Mucosa of gallbladder (tissue), 1 donor: ENCODE measurements at places on chromosomes 1 and 21.

DNA sequence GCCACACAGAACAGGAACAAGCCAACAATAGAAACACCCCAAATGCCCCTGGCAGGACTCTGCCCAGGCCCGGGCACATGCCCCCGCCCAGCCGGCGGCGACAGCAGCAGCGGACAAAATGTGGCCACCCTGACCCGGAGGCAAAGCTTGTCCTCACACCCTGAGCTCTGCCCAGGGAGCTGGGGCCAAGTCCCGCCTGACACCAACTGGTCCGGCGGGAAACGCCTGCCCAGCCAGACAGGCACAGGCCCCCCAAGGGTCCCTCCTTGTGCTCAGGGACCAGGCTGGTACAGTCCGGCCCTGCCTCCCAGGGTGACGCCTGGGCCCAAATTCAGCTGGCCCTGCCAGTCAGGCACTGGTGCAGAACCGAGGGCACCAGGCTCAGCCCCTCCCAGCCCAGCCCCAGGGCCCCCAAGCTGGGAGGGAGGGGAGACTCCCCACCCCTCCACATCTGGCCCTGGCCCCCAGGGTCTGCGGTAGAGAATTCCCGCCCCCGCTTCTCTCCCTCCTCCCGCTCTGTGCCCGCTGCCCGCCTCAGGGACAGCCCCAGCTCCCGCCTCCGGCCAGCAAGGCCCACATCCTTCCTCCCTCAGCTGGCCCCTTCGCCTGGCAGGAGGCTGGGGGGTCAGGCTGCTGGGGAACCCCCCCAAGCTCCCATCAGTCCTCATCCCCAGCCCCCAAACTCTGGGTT, 2.0 kb downstream of the AHDC1 start:
- no peak for DNase-seq

GRCh38 chr1:153881751-153882150, 41.0 kb downstream of the GATAD2B start:
- DNase-seq = no peak

- DNase-seq = no peak
Measured at GRCh38 chr1:219900201-219900600, 28.2 kb downstream of the SLC30A10 start.

DNA sequence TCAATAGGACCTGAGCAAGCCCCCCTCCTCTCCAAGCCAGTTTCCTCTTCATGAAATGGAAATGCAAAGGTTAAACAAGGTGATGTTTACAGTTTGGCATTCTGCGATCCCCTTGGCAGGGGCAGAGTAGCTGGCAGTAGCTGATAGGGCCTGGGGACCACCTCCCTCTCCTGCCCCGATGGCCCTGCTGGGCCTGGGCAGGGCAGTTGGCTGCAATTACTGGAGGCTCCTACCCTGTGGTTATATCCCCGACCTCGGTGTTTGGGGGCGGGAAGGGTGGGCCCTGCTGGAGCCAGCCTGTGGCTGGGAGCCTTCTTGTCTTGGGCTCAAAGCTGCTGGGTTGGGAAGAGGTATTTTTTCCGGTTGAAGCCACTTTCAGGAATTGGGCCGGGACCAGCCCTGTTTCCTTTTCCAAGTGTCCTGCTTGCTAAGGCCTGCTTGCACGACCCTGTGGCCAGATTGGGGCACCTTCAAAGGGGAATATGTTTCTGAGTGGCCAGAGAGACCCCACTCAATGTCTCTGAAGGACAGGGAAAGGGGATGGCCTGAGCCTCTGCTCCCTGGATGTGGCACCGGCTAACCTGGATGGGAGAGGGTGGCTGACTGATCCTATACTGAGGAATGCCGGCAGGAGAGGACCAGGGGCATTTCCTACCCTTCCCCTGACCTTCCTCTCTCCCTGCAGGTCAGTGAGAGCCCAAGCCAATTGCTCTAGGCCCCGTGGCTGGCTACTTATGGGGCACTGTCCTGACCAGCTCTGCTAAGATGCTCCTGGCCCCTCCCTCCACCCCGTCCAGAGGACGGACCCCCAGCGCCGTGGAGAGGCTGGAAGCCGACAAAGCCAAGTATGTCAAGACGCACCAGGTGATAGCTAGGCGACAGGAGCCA, 1.9 kb downstream of the FAM110D start:
- no peak for DNase-seq

DNA sequence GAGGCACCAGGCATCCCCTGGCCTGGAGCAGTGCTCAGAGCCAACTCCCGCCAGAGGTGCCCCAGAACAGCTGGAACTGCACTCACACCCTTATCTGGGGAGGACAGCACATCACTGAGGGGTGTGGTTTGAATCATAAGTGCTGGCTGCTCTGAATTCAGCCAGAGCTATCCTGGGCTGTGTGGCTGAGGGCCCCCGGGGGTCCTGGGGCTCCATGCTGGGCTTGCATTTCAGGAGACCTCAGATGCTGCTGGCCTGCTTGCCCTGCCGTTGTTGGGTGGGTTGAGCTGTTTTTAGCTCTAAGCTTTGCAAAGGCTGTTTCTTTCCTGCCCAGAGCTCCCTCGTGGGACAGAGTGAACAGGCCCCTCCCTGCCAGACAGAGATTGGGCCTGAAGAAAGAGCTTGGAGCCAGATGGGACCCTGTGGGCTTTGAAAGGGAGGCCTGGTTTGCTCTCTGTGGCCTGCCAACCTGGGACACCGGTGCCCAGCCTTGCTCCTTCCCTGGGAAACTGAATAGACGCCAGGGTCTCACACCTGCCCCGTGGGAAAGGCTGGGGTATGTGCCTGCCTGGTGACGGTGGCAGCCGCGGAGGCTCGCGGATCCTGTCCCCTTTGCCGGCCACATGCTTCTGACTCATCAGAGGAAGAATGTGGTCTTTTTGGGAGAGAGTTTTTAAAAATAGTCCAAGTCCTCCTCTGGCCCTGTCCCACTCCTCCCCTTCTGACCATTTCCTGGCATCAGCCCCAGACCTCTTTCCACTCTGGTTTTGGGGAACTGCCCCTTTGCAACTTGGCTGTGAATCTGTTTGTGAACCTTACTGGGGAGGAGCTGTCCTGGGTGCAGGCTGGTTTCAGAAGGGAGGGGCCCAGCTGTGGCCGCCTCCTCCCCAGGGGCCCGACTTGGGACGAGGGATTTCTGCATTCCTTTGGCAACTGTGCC, 30.0 kb downstream of the ARHGEF10L start:
- DNase-seq = peak; percentile 73

- DNase-seq = no peak
Measured at GRCh38 chr1:10865518-10866320, 69.3 kb upstream of the CASZ1 start.

DNA sequence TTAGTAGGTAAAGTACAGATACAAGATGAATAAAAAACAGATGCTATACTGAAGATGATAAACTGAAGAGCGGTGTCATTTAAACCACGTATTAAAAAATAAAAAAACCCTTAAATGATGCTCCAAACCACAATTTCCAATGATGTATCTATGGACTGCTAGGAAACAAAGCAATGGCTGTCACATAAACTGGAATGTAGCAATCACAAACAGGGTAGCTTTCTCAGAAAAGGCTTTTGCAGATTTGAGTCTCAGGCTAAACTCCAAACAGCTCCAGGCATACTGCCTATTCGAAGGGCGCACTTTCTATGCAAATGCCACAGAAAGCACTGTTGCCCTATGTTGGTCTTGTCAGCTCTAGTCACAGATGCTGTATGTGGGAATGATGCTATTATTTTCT, 12.4 kb upstream of the H3-3A start:
- DNase-seq = no peak

DNA sequence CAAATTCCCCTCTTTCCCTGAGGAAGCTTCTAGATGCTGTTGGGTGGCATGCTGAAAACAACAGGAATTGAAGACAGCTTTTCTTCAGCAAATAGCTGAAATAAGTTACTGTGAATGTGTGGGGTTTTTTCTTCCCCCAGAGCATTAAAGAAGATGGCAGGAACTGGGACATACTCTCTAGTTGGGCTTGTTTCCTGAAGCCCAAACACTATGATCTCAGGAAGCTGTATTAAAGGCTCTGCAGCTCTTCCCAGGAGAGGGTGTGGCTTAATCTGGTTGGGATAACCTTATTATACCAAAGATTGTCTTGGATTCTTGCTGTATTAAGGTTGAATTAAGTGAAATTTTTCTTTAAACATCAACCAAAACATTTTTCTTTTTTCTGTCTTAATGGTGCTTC, 64.9 kb upstream of the LMO4 start:
- DNase-seq = no peak

GRCh38 chr1:227896710-227897655, 50.7 kb downstream of the WNT9A start:
- no peak for DNase-seq

- DNase-seq = no peak
Measured at GRCh38 chr1:155892796-155893195, 18.4 kb downstream of the RIT1 start.

DNA sequence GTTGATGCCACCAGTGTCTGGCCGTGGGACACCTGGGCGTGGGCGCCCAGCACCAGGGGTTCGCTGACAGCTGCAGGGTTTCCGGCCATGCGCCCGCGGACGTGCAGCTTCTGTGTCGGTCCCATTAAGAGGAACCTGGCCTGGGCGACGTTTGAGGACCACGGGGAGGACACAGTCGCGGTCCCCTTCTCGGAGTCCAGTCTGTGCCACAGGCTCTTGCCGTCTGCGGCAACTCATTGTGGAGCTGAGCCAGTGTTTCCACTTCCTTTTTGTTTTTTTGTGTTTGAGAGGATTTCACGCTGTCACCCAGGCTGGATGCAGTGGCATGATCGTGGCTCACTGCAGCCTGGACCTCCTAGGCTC, 1.6 kb upstream of the C1orf159 start:
- DNase-seq = no peak

- peak; percentile 38 for DNase-seq
Measured at GRCh38 chr1:224644553-224645154, 28.5 kb downstream of the CNIH3 start.

- no peak for DNase-seq
Measured at GRCh38 chr1:28243685-28244311, 7.9 kb downstream of the ATP5IF1 start.

DNA sequence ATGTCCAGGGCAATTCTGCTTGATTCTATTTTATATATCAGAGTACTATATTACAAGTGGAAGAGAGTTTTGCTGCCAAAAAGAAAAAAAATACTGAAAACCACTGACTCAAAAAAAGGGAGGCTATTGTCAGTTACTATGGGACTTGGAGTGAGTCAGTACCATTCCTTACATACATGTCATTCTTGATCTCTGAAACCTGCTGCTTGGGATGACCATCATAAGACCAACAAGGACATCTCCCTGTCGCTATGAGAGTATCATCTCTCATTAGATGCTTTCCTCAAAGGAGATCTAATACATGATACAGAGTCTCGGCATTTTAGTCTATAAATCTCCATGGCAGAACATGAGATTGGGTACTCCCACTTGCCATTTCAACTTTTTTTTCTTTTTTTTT, 11.8 kb upstream of the INPP5B start:
- DNase-seq = no peak

DNA sequence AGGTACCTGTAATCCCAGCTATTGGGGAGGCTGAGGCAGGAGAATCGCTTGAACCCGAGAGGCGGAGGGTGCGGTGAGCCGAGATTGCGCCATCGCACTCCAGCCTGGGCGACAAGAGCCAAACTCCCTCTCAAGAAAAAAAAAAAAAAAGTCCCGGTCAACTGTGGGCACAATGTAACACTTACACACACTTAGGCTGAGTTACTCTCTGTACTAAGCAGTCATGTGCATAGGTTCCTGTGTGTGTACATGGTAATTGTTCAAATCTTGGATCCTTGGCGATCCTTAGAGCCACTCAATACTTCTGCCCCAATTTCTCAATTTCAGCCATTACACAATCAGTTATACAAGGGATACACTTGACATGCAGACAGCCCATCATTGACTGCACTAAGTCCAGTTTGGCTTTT, 11.6 kb downstream of the SDCCAG8 start:
- no peak for DNase-seq

GRCh38 chr1:76059451-76059850, 15.1 kb upstream of the ST6GALNAC3 start:
- no peak for DNase-seq

DNA sequence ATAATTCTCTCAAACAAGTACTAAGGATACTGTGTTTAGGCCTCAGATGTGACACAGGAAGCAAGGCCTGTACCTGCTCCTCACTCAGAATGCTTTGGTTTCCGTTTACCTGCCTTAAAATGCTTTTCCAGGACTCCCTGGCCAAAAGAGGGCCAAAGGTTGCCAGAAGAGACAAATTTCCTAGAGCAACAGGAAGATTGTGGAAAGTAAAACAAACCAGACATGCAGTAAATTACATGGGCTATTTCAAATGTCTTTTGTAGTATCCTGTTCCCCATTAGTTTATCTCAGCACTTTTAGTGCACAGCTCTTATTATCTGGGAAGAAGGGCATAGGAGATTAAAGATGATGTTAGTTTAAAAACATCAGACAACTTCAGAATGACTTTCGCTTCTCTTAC, 280.0 kb downstream of the NFIA start:
- DNase-seq = no peak

- DNase-seq = no peak
Measured at GRCh38 chr1:80894921-80895320, 905.8 kb upstream of the ADGRL2 start.

- no peak for DNase-seq
Measured at GRCh38 chr1:232873931-232874330, 68.7 kb downstream of the MAP10 start.

- no peak for DNase-seq
Measured at GRCh38 chr1:206050655-206051235, 2.2 kb upstream of the RHEX start.

- no peak for DNase-seq
Measured at GRCh38 chr1:71196685-71197084, 115.8 kb upstream of the ZRANB2 start.

DNA sequence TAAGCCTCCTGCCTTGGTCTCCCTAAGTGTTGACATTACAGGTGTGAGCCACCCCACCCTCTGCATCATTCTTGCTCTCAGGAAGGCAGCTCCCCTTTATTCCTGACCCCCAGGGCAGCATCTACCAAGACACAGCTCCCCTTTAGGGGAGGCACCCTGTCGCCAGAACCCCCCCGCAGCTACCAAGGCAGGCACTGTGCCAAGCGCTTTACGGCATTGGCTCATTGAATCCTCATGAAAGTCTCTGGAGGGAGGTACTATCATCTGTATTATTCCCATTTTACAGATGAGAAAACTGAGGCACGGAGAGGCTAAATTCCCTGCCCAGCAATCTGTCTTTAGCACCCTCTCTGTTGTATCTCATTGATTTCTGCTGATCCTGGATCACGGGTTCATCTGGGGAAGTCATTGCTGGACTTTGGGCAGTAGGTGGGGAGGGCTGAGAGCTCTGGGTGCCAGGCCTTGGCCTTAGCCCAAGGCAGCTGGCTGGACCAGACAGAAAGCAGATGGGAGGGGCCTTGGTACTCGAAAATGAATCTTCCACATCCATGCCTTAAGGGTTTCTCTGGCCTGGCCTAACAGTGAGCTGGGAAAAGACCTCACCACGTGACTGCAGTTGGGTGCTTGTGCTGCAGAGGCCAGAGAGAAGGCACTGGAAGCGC, 5.9 kb downstream of the PLOD1 start:
- peak; percentile 74 for DNase-seq

DNA sequence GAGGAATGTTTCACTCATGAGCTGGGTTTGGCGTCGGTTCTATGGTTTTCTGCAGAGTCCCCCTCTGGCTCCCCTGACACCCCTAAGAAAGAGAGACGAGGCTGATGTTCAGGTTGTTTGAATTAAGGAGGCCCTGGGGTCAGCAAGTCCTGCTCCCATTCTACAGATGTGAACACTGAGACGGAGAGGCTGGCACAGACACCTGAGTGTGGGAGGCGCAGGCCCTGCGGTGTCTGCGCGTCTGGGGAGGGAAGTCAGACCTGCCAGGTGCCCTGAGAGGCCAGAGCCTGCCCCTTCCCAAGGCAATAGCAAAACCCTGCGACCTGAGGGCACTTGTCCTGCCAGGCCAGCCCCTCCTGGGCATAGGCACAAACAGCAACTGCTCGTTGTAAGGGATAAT, 47.7 kb downstream of the MEGF6 start:
- DNase-seq = no peak

GRCh38 chr1:85240174-85240601, 19.3 kb downstream of the C1orf52 start:
- DNase-seq = no peak
